ENCODE measurements at places on chromosomes 5 and 9. TPM values are rescaled to one million over a fixed set of nuclear protein-coding genes. Genes with fewer than 3 reads are reported as not detected.

Gene GMCL2
- polyA plus RNA-seq: not detected

Gene DMRT2
- 3.2 TPM for polyA plus RNA-seq

Gene CDC20B
- 0.17 TPM for polyA plus RNA-seq

Gene CAPSL
- polyA plus RNA-seq: 8.7 TPM

Gene ENTREP1
- polyA plus RNA-seq: 102 TPM

Gene GRXCR2
- not detected for polyA plus RNA-seq

Gene EQTN
- 0.25 TPM for polyA plus RNA-seq

Gene PCDHGC5
- 5.4 TPM for polyA plus RNA-seq

Gene WDR31
- 4.5 TPM for polyA plus RNA-seq

Gene ANXA2R
- 0.57 TPM for polyA plus RNA-seq

Gene SH3GL2
- 72.3 TPM for polyA plus RNA-seq

Gene LIX1
- 68.9 TPM for polyA plus RNA-seq

Gene GFI1B
- 0.42 TPM for polyA plus RNA-seq

Gene ARL15
- polyA plus RNA-seq: 30.6 TPM

Gene LAMC3
- polyA plus RNA-seq: 17.3 TPM

Gene PITX1
- polyA plus RNA-seq: not detected

Gene FSTL4
- 4.9 TPM for polyA plus RNA-seq

Gene LEAP2
- polyA plus RNA-seq: 3.5 TPM

Gene HCN1
- 8.9 TPM for polyA plus RNA-seq

Gene NMUR2
- polyA plus RNA-seq: 1.0 TPM

Gene FOXD4L3
- 0.24 TPM for polyA plus RNA-seq

Gene SPINK13
- 0.30 TPM for polyA plus RNA-seq

Gene EPB41L4B
- polyA plus RNA-seq: 39.3 TPM

Gene SLC6A19
- polyA plus RNA-seq: 0.22 TPM

Gene CAMK4
- 19.3 TPM for polyA plus RNA-seq

Gene ECSCR
- 25.4 TPM for polyA plus RNA-seq

Gene NXNL2
- polyA plus RNA-seq: 2.7 TPM

Gene ANKRD33B
- polyA plus RNA-seq: 2.0 TPM

Gene SPATA6L
- polyA plus RNA-seq: 5.8 TPM

Gene ZFP2
- polyA plus RNA-seq: 8.1 TPM

Gene PCDHGA1
- 2.5 TPM for polyA plus RNA-seq

Gene PCDHGA5
- polyA plus RNA-seq: 14.0 TPM

Gene CCL27
- 1.0 TPM for polyA plus RNA-seq

Gene APBA1
- 91.6 TPM for polyA plus RNA-seq

Gene JAKMIP2
- 45.7 TPM for polyA plus RNA-seq

Gene LRRC14B
- polyA plus RNA-seq: 2.7 TPM

Gene FBN2
- 11.9 TPM for polyA plus RNA-seq

Gene LCP2
- 9.6 TPM for polyA plus RNA-seq

Gene DIPK1B
- 63.5 TPM for polyA plus RNA-seq

Gene SV2C
- 39.4 TPM for polyA plus RNA-seq

Gene MEIKIN
- polyA plus RNA-seq: 1.1 TPM

Gene IFNA5
- polyA plus RNA-seq: not detected

Gene FAM78A
- 7.4 TPM for polyA plus RNA-seq

Gene PAIP2
- 173 TPM for polyA plus RNA-seq

Gene TMEM171
- 0.92 TPM for polyA plus RNA-seq

Gene SPOUT1
- polyA plus RNA-seq: 57.7 TPM

Gene ENTPD8
- 0.90 TPM for polyA plus RNA-seq

Gene NDST1
- polyA plus RNA-seq: 81.1 TPM

Gene LCN12
- 6.5 TPM for polyA plus RNA-seq

Gene CTXN3
- polyA plus RNA-seq: 9.6 TPM

Gene TLR4
- 7.1 TPM for polyA plus RNA-seq

Gene SLCO4C1
- 0.38 TPM for polyA plus RNA-seq

Gene POU5F2
- 0.03 TPM for polyA plus RNA-seq

Data from spinal cord (tissue), 10 donors.